ENCODE measurements at places on chromosomes 1 and 21.

GRCh38 chr1:34419663-34420136 is 243.0 kb downstream of the C1orf94 start:
- no peak for DNase-seq

GRCh38 chr1:201020721-201021629 is 2.5 kb downstream of the KIF21B start:
- no peak for DNase-seq

DNA sequence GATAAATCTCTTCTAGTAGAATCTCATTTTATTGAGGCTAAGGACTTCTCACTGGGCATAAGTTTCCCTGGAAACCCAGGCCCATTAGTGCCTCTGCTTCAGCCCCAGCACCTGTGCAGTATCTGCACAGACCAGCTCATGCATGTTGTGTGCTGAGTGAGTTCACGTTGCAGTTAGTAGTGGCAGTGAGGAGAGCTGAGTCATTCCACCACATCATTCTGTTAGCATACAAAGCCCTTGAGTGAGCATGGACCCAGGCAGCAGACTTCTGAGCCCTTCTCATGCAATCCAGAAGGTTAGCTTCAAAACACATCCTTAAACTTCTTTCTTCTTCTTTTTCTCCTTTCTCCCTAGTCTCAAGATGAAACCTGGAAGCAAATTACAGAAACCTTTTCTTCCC is 45.8 kb upstream of the NTPCR start:
- DNase-seq: no peak

GRCh38 chr1:167484726-167485502 is 33.4 kb downstream of the CD247 start:
- DNase-seq: no peak

DNA sequence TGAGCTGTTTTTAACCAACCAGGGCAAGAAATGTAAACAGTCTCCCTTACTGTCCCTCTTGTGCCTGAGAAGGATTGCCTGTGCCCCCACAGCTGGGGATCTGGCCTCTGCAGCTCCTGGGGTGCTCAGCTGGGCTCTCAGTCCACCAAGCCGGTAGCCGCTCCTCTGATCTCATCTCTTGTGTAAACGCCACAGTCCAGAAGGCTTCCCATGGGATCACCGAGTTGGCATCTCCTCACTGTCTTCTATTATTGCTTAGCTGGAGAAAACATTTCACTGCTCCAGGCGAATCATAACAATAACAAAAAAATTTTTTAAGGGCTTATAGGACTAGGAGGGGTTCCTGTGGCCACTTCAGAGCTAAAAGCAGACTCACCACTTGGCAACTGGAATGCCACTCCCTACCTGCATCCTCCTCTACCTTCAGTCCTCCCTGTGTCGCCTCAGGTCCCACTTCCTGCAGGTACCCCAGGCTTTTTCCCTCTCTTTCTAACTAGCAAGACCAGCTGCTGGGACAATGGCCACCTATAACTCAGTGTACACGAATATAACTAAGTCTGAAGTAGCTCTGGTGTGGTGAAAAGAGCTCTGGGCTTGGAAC is 75.8 kb downstream of the ATP1A1 start:
- DNase-seq: no peak

DNA sequence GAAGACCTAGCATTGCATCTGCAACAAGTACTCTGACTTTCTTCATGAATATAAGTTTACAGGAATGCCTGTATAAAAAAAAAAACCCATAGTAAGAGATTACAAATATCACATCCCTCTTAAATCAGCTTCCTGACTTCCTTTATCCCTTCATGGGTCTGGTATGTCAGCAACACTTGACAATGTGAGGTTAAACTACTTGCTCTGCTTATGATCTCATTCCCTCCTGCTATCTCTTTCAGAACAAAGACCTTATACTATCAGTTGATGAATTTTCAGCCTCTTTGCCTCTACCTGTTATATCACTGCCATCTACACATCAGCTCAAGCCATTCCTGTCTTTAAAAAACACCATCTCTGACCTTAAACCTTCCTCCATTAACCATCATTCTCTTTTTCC is 130.9 kb upstream of the SAMSN1 start:
- DNase-seq: no peak

DNA sequence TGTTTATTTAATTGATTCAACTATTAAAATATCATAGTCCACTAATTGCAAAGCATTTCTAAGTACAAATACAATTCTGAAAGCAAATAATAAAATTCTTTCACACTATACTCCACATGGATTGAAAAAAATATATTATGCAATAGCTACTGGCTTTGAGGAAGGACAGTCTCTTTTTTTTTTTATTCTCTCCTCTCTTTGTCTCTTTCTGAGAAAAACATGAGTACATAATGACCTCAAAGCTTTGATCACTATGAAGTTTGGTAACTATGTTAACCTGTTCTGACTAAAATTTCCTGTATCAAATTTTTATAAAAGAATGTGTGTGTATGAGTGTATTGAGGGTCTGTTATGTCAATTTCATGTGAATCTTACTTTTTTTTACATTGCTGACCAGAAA is 96.2 kb downstream of the RGS2 start:
- no peak for DNase-seq

DNA sequence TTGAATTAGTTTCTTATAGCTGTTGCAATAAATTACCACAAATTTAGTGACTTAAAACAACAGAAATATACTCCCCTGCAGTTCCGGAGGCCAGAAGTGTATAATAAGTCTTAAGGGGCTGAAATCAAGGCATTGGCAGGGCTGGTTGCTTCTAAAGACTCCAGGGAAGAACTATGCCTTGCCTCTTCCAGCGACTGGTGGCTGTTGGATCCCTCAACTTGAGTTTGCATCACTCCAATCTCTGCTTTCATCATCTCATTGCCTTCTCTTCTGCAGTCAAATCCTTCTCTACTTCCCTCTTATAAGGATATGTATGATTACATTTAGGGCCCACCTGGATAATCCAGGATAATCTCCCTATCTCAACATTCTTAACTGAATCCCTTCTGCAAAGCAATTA is 19.1 kb upstream of the MED18 start:
- DNase-seq: no peak

- no peak for DNase-seq
Measured at GRCh38 chr1:237235091-237235490, 193.1 kb downstream of the RYR2 start.

- no peak for DNase-seq
Measured at GRCh38 chr1:221117133-221117532, 237.9 kb downstream of the HLX start.

DNA sequence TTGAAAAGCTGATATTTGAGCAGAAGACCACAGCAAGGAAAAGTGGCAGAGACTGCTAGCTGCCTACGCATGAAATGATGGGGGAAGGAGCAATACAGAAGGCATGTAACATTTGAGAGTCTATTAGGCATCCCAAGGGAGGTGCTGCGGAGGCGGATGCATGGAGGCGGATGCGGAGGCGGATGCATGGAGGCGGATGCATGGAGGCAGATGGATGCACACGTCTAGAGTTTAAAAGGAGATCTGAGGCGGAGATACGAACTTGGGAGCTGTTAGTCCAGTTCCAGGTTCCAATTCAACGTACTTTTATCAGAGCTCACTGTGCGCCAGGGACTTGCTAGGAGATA is 744 bp upstream of the DDX20 start:
- DNase-seq: peak; percentile 58

GRCh38 chr1:206125346-206125745 is 8.2 kb upstream of the AVPR1B start:
- DNase-seq: no peak

- no peak for DNase-seq
Measured at GRCh38 chr21:33455686-33456446, 23.9 kb downstream of the TMEM50B start.

DNA sequence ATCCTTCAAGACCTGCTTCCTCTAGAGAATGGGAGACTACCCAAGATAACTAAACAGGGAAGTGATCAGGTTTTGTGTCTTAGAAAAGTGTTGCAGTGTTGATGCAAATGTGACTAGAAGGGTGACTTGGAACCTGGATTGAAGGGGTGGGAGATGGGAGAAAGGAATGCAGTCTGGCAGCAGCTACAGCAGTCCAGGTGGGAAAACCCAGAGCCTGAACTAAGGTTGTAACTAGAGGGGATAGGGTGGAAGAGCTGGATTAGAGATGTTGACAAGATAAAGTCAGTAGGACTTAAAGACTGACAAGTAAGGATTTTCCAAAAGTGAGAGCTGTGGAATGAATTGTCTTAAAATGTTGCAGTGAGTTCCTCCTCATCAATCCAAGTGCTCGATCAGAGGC is 7.1 kb upstream of the SHISA4 start:
- no peak for DNase-seq
